ENCODE measurements at places on chromosomes 2 and 18.

DNA sequence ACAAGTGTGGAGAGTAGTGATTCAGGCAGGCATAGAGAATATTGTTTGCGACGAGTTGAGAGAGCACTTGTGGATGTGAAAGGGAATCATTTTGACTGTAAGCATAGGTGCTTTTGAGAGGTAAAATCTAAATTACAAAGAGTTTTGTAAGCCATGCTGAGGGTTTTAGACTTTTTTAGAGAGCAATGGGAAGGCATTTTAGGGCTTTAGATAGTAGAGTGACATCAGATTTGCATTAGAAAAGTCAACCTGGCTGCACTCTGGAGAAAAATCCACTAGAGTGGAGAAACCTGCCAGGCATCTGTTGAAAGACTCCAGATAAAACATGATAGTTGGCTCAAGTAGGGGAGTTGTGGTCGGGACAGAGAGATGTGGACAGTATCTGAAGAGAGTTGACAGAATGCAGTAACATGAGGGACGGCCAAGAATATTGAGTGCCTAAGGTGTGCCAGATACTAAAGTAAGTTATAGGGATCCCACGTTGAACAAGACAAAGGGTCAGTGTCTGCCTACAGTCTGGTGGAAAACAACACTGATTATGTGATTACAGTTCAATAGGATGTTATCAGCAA is 91.7 kb upstream of the MYO3B start:
- no peak for DNase-seq

DNA sequence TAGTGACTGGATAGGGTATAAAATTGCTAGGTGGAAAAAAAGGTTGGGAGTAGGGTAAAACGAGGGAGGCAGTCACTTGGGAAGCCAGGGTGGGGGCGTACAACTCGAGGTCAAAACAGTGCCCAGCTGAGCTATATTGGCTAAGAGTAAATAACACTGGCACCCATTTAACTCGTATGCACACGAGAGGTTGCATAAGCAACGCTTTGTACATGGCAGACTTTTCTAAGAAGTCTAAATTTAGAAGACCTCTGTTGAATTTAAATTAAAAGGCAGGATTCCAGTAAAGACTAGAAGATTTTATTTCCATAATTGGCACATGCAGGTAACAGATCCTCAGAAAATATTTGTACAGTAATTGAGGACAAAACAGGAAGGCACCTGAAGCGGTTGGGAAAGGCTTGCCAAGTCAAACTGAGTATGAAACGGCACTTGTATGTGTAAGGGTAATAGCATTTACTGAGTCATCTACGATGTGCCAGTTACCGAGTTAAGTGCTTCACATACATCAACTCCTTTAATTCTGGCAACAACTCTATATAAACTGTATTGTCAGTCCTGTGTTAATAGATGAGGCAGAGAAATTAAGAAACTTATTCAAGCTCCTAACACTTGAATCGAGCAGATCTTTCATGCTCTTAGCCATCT is 1.4 kb upstream of the MALT1 start:
- DNase-seq = no peak

DNA sequence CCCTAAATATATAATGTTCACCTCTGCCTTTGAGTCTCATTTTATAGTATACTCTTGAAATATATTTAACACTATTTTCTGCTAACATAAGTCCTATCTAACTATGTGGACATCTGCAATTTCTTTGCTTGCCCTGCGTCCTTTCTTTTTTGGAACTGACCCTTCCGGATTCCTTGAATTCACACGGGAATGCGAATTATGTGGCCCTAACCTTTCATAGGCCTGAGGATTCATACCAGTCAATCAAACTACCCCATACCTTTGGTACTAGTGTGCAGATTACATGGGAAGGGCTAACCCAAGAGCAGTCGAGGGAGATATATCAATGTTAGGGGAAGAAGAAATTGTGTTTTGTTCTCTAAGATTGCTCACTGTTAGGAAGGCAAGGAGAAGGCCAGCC is 56.4 kb downstream of the NRXN1 start:
- DNase-seq = no peak

DNA sequence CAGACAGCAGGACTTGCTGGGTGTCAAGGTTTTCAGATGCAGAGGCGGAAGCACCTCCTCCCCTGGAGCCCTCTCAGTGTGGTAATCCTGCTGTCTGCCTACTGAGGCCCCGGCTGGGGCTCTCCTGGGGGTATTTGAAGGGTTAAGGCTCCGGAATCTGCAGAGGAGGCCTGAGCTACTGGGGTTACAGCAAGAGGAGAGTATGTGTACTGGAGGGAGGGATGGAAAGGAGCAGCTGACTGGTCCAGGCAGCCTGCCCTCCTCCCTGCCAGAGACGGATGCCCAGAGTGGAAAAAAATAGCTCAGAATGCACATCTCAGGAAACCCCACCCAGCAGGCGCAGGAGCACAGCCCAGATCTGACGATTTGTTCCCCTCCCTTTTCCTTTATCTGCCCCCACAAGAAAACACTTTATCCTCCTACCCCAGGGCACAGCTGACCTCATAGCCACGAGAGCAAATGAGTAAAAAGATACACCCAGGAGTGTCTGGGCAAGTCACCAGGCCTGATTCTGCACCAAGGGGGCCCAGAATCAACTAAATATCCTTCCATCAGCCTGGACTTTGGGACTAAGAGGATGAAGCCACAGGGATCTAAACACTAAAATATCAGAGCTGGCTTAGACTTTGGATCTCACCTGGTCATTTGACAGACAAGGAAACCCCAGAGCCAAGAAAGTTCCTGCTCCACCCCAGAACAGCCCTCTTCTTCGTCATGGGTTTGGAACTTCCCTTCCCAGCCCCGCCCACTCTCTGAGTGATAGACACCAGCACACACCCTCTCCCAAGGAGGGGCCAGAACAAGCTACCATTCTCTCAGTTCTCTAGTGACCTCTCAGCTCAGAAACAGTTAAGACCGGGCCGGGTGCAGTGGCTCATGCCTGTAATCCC is 5.5 kb downstream of the TMBIM1 start:
- DNase-seq = peak; percentile 80

DNA sequence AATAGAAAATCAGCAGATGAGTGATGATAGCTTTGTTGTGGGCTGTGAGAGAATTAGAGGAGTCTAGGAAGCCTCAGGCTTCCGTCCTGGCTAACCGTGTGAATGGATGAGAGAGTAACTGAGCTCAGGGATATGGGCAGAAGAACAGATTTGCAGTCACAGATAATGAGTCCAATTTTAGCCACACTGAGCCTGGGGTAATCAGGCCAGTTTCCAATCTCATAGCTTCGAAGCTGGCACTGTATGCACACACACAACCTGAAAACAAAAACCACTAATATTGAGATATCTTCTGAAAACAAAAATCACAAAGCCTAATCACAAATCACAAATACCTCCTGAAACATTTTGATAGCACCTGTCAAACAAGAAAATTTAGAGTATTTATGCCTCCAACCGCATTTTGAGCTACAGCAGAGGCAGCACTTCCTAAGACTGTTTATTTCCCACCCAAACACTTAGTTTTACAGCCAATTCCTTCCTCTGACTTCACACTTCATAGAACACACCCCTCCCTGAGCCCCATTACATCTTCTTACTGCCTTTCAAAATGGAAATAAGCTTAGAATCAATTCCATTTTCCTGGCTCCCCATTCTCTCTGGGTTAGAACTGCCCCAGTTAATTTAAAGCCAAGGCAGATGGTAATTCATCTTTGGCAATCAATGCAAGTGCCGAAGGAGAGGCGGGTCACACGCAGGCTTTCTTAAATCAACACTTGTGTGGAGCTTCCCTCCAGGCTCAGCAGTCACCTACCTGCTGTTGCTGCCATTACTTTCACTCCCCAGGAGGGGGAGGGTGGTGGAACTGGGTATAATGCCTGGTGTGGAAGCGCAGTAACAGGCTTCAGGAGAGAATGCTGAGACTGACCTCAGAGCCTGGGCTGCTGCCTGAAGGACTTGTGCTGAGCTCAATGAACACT is 18.9 kb downstream of the TTR start:
- DNase-seq = no peak

DNA sequence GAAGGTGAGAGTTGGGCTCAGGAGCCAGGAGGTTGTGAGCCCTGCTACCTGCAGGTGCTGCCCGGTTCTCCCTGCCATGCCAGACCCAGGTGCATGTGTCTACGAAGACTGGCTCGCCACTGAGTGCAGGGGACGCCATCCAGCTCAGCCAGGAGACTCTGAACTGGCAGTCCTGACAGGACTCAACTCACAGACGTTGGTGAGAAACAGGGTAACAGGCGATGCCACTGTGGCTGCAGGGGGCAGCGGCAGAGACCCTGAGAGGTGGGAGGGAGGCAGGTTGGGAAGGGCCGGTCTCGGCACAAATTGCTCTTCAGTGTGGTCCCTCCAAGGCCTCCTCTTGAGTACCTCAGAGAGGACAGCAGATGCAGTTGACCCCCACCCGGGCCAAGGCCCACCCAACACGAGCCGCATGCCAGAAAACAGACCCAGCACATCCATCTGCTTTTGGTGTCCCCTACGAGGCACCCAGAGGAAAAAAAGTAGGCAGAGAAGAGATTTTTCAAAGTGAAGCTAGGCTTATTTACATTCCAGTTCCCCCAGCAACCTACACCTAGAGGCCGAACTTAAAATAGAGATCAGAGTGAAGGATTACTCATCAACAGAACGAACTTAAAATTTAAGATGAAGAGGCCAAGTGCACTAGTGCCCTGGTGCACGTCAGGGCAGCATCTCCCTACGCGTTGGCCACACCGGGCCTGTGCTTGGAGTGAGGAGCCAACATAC is 184.8 kb downstream of the SEPTIN10 start:
- no peak for DNase-seq

DNA sequence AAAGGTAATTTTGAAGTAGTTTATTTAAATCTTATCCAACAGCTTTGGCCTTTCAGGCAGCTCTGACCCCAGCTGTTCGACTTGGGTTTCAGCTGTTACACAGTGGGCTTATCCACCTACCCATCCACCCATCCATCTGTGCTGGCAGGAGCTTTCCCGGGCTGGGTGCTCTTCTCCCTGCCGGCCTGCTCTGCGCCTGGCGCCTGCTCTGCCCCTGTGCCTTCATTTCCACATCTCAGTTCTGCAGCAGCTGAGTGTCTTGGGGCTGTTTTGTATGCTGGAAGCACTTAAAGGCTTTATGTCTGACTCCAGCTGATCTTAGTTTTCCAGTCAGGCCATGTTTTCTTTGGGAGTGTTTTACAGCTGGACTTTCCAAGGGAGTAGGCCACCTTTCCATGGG is 24.2 kb downstream of the LDLRAD4 start:
- peak; percentile 5 for DNase-seq

DNA sequence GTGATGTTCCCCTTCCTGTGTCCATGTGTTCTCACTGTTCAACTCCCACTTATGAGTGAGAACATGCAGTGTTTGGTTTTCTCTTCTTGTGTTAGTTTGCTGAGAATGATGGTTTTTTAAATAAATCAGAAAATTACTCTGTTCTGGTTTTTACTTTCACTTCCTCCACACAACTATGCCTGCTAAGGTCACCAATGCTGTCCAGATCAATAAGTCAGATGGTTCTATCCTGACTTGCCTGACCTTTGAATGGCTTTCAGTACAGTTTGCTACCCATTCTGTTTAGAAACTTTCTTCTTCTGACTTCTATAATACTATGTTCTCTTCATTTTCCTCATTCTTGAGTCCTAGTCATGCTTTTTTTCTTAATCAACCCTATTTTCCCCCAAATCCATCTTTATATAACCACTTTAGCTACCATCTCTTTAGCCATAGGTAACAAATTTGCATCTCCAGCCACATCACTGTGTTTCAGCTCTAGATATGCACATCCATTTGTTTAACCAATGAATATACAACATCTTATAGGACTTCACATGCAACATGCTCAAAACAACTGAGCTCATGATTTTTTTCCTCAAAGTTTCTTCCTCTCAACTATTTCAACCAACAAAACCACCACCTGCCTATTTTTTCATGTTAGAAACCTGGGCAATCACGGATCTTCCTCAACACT is 58.8 kb upstream of the SLC38A11 start:
- no peak for DNase-seq

DNA sequence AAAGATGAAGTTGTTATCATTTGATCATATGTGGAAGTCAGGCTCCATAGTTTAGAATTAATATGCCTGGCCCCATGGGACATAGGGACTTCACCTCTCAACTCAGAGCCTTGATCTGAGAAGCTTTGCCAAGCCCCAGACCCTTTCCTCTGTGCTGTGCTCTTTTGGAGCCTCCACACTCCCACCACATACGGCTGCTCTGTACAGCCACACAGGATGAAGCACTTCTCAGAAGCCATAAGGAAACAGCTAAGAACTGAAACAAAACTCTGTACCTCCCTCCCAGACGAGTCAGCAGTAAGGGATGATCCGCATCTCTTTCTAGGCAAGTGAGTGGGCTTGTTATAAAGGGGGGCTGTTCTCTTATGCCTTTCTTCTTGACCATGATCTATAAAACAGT is 66.5 kb downstream of the CAB39 start:
- DNase-seq = no peak

GRCh38 chr2:216194561-216194960 is 85.4 kb downstream of the XRCC5 start:
- no peak for DNase-seq

DNA sequence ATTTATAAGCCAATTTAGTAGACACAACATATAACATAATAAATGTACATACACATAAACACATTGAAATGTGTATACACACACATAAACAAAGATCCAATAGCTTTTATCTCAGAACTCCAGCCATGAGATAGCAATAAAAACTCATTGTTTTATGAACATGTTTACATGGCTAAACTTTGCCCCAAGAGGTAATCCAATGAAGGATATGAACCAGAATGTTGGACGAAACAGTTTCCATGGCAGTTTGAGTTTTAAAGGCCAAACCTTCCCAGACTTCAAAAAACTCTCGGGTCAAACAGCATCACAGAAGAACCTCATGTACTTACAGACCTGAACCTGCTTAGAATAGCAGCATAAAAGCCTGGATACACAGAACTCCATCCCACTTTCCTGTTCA is 97.2 kb upstream of the WDR75 start:
- no peak for DNase-seq

DNA sequence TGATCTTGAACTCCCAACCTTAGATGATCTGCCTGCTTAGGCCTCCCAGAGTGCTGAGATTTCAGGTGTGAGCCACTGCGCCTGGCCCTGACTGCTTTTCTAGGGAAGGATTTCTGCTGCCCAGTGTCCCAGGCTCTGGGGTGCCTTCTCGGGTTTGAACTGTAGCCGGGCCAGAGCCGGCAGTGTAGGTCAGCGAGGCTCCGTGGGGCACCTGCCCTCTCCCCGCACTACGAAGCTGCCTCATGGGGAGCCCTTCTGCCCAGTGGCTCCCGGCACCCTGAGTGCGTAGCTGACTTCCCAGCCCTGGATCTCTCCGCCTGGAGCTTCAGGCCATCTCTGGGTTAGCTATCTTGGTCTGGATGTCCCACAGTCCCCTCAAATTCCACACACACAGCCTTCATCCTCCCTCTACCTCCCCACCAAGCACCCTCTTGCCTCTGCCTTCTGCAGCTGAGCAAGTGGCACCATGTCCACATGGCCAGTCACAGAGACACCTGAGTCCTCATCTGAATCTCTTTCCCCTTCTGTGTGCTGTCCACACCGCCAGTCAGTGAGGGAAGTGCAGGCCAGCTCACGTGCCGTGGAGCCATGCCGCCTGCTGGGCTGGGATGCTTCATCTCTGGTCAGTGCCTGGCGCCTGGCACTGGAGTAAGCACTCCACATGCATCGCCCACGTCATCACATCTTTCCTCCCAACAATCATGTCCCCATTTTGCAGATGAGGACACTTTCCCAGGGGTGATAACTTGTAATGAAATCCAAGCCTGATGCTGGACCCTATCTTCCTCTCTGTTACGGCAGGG is 69.2 kb downstream of the EDAR start:
- no peak for DNase-seq

GRCh38 chr2:156601855-156602551 is 165.8 kb downstream of the GPD2 start:
- no peak for DNase-seq
